MV-4-11 (cell line): ENCODE measurements at places on chromosomes 5 and 9.

DNA sequence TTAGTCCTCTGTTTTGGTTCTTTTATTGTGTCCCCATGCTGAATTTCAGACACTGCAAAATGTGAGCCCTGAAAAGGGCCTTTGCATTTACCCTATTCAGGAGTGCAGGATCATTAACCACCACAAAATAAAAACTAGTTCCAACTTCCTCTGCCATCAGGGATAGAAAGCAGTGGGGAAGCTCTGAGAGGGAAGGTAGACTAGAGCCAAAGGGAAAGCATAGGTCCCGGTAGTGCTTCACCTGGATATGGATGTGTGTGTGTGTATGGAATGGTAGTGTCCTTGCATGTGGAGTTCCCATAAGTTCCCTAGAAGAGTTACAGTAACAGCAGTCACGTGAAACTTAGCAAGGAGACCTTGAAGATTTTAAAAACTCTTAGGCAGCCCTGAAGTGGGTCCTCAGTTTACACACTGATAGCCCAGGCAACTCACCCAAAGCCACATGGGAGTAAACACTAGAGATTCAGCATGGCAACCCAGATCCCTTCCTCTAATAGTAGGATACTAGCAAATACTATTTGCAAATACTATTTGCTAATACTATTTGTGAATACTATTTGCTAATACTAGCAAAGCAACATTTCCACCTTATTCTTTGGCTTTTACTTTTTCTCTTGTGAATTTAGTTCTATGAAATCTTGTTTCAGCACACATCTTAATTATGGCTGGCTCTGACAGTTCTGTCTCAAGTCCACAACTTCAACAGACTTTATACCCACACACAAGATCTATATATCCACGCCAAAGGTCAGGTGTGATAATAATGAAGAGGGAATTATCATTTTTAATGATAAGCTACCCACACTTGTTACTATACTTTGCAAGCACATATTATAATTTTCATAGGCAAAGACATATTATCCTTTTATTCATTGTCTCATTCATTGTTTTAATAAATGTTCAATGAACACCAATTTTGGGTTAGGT is 70.4 kb upstream of the IFNE start:
- no peak for DNase-seq

GRCh38 chr9:83070261-83070660 is 7.3 kb upstream of the RASEF start:
- no peak for DNase-seq

DNA sequence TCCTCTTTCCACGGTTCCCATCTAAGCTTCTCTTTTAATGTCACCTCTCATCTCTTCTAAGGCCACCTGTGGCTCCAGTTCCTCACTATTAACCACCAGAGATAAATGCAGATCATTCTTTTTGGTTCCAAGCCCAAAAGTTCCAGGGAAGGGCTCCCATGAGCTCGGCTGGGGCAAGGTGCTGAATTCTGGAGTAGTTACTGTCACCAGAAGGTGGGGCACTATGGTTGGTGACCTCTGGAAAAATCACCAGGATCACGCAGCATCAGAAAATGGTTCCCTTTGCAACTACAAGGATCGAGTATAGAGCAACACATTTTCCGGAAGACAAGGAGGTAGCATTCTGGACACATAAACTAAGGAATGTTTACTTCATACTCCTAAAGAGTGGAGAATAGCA is 528.7 kb upstream of the DAP start:
- DNase-seq = no peak

DNA sequence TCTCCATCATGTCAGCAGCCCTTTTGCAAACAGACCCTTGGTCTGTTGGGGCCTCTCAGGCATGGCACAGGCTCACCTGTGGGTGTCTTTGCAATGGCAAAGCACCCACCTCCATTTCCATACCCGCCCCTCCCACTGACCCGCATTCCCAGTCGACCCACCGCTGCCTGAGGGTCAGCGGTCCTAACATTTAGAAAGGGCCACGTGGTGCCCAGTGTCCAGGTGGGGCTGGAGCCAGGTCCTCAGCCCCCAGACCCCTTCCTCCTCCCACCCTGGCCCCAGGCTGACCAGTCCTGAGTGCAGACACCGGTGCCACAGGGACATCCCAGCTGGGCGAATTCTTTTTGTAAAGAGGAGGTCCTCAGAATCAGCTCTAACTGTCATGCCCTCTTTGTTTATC is 43.3 kb upstream of the CEP72 start:
- no peak for DNase-seq

GRCh38 chr9:2574203-2574602 is 47.4 kb upstream of the VLDLR start:
- no peak for DNase-seq

DNA sequence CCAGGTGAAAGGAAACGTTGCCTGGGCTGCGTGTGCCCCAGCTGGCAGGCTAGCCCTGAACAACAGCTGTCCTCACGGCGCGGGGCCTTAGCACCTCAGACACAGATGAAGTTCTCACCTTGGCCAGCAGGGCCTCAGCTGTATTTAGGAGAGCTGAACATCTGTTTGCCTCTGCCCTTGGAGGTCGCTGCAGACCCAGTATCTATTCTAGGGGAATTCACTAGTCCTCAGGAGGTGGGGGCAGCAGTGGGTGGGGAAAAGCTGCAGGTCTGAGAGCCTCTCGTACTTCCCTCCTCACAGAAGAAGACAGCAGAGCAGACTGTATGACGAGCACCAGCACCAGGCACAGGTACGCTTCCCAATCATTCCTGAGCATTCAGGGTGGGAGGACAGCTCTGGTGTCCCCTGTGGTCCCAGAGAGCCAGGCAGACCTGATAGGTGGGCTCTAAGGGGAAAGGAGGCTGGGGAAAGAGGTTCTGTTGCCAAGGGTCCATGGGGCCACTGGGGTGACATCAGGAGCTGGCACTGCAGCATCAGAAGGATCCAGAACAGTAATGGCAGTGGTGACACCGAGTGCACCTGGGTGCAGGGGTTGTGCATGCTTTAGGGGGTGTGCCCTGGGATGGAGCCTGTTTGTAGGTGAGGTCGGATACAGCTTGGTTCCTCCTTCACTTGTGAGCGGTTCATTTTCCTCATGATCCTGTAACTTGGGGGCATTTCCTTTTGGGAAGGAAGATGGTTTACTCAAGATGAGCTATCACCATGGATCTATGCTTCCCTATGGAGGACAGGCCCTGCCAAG is 13.8 kb downstream of the CD74 start:
- no peak for DNase-seq

GRCh38 chr5:52856564-52856963 is 68.8 kb downstream of the ITGA1 start:
- DNase-seq = peak; percentile 83

DNA sequence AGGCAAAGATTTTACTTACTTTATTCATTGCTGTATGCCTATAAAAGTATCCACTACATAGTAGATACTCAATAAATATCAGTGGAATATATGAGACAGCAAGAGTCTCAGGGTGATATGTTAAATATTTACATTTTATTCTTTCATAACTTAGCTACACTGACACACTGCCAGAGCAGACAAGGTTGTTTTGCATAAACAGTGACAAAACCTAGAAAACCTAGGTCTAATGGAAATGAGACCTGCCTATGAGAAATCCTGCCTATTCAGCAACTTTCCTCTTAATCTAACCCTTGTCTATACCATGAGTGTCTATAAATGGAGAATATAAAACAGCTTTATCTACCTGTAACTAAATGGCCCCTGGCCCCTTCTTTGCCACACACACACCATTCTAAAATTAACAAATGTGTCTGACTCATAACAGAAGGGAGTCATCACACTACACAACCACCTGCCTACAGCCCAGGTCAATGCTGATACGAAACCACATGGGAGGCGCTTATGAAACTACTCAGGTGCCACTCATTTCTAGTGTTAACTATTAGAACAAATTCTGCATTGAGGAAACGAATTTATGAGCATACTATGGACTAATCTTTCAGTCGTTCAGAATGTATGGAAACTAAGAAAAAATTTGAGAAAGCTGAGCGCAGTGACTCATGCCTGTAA is 60.3 kb downstream of the UBAP2 start:
- no peak for DNase-seq

- peak; percentile 97 for DNase-seq
These were observed 19.6 kb downstream of the FBXO38 start for GRCh38 chr5:148403344-148403743.

- no peak for DNase-seq
These were observed 21.4 kb downstream of the KLHL3 start for GRCh38 chr5:137714494-137714893.

DNA sequence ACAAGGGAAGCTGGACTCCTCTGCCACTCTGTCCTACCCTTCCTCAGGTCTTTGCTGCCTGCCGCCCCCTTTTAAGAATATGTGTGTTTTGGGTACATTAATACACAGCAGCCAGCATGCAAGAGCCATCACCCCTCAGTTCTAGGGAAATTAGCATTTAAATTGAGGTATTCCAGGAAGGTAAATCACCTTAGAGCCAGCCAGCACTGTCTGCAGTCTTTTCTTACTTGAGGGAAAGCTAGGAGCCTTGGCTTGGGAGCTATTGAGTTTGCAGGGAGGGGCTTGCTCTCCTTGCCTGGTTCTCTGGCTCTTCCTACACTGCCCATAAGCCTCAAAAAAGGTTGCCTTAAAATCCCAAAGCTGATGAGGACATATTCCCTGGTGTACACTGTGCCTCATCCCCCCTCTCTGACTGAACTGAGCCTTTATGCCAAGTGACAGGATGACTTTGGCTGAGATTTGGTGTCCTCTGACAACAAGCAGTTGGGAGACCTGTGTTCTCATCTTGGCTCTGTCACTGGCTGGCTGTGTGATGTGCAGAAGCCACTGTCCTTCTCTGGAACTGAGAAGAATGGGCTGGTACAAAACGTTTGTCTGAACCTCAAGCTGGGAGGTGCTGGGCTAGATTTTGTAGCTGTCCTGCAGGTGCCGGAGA is 54.1 kb downstream of the TRIM32 start:
- DNase-seq = no peak

DNA sequence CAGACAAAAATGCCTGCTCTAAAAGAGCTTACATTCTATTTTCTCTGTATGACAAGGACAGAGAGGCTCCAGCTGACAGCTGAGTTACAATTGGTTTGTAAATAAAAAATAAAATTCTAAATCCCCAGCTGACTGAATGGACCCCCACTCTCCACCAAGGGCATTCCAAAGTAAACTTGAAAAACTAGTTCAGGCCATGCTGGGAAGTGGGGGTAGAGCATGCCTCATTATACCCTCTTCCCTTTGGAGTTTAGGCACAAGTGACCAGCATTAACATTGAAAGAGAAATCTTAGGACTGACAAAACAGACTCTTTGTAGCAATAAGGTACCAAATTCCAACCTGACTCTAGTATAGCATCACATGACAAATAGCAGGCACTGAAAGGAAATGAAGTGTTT is 31.0 kb downstream of the KIF4B start:
- DNase-seq = no peak

GRCh38 chr9:6631207-6631512 is 14.4 kb downstream of the GLDC start:
- no peak for DNase-seq
